NCI-H524 (cell line): ENCODE measurements at places on chromosomes 13 and 19.

GRCh38 chr13:44474122-44474910 lies 100.7 kb downstream of the SERP2 start:
- DNase-seq: peak; percentile 11

- no peak for DNase-seq
These were observed 683.1 kb downstream of the DIAPH3 start for GRCh38 chr13:59480396-59481259.

DNA sequence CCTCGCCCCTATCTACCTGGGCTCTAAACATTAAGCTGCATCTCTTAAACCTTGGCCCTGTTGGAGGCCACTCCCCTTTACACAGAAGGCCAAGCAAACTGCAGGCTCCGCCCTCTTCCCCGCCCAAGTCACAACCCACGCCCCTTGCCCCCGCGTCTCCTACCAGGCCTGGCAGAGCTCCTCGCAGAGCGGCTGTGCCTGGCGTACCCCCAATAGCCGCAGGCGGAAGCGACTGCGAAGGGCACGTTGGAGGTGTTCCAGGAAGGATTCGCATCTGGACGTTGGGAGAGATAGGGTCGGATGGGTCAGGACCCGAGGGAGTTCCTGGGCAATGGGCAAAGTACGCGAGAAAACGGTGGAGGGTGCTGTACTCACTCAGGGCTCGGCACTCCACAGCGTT lies 5.9 kb downstream of the RTBDN start:
- no peak for DNase-seq

DNA sequence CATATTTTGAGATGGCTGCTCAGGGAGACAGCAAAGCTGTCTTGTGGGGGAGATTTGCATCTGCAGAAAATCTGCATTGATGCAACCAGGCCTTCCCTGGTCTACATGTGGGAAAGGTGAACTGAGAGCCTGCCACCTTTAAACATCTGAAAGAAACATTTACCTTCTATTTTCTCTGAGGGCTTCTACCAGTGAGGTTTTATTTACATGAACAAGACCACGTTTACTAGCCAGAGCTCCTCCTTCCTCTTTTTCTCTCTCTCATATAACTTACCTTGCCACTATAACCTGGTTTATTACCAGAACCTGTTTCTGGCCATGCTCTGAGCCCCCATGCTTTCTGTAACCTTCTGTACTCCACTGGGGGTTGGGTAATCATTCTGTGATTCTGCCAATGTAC lies 14.4 kb upstream of the RUBCNL start:
- DNase-seq: no peak

DNA sequence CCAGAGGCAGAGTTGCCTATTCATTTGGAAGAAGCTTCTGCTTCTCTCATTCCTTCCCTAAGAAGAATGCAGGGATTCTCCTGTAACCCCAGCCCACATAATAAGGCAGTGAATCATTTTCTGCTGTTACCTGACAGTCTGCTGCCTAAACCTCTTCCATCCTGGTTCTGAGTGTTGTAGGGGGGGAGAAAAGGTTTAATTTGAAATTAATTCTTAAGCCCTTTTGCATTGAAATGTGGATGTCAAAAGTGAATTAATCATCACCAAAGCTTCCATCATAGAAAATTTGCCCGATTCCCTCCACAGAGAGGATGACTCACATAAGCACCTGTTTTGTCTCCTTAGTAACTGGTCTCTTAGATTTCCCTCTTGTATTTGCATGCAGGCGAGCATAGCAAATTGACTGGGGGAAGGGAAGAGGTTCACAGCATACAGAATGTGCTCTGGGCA lies 146.7 kb upstream of the FNDC3A start:
- no peak for DNase-seq

- DNase-seq: no peak
These were observed 33.3 kb downstream of the NAA16 start for GRCh38 chr13:41344358-41344757.

GRCh38 chr13:43472980-43473379 lies 313.8 kb downstream of the ENOX1 start:
- DNase-seq: no peak

DNA sequence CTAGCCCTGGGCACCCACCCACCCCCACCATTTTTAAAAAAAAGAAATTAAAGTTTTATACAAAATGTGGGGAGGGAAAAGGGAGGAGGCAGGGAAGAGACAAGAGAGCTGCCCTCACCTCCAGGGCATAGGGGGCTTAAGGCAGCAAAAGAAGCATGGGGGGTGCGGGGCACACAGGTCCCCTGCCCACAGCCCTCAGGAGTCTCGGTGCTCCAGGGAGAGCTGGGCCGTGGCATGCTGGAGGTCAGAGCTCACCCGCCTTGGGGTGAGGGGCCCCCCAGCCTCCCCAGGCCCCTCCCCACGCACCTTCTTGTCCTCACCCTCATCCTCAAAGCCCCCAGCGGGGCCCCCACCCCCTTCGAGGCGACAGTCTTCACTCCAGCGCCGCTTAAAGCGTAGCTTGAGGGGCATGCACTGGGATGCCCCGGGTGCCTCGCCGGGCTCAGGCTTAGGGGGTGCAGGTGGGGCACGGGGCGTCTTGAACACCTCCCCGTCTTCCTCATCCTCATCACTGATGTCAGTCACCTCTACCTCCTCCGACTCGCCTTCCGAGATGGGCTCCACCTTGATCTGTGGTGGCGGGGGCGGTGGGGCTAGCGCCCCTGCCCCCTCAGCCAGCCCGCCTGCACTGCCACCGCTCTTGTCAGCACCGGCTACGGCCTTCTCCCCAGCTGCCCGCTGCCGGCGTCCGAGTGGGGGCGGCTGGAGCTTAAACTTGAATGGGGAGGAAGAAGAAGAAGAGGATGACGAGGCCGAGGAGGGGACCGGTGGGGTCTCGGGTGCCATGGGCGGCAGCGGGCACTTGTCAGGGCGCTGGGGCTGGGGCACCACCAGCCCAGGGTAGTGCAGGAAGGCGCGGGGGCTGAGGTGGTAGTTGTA lies 6.1 kb upstream of the GSK3A start:
- no peak for DNase-seq

GRCh38 chr19:17326595-17326966 lies 8.1 kb downstream of the ANO8 start:
- no peak for DNase-seq

DNA sequence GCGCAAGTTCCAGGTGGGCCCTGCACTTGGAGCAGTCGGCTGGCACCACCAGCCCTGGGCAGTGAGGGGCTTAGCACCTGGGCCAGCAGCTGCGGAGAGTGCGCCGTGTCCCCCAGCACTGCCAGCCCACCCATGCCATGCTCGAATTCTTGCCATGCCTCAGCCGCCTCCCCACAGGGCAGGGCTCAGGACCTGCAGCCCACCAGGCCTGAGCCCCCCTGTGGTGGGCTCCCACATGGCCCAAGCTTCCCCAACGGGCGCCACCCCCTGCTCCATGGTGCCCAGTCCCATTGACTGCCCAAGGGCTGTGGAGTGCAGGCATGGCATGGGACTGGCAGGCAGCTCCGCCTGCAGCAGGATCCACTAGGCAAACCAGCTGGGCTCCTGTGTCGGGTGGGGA lies 9.4 kb upstream of the ZNF426 start:
- no peak for DNase-seq

GRCh38 chr19:16062789-16063188 lies 13.5 kb upstream of the TPM4 start:
- DNase-seq: no peak

- no peak for DNase-seq
These were observed 20.5 kb upstream of the ARL11 start for GRCh38 chr13:49607761-49608160.

DNA sequence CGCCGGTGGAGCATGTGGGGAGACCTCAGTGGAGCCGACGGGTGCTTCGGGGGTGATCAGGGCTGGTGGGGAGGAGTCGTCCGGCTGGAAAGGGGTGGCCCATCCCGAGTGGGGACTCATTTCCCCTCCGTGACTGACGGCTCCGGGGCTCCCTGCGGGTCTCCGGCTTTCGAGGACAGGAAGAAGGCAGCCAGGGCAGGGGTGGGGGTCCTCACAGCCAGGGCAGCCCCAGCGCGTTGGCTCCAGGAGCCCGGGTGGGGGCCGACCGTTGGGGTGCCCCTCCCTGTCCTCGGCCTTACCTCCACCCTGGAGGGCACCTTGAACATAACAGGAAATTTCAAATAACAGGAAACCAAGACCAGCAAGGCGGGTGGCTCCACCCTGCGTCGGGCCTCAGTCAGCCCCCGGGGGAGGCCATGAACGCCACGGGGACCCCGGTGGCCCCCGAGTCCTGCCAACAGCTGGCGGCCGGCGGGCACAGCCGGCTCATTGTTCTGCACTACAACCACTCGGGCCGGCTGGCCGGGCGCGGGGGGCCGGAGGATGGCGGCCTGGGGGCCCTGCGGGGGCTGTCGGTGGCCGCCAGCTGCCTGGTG lies at the start of gene S1PR4:
Gene S1PR4 (plus strand): TSS at position 393 of the 596 bp plus-strand sequence. CDS start 24 bp downstream, at position 417.
- DNase-seq: no peak

- no peak for DNase-seq
These were observed 44.4 kb downstream of the ELF1 start for GRCh38 chr13:40974460-40975407.

DNA sequence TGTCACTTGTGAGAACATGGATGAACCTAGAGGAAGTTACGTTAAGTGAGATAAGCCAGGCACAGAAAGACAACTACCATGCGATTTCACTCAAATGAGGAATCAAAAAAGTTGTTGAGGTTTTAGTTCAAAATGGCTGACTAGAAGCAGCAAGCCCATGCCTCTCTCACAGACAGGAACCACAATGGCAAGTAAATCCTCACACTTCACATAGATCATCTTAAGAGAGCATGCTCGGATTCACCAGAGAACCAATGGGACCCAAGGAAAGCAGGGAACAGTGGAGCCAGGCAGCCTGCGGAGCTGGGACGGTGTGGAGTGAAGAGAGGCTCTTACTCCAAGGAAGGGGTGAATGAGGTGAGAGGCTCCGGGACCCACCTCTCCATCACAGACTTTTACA lies 581.0 kb downstream of the UQCRFS1 start:
- DNase-seq: no peak

- DNase-seq: no peak
These were observed 10.3 kb downstream of the CELF5 start for GRCh38 chr19:3234800-3235199.

- peak; percentile 85 for DNase-seq
These were observed 13.1 kb upstream of the SLITRK6 start for GRCh38 chr13:85812282-85812681.

DNA sequence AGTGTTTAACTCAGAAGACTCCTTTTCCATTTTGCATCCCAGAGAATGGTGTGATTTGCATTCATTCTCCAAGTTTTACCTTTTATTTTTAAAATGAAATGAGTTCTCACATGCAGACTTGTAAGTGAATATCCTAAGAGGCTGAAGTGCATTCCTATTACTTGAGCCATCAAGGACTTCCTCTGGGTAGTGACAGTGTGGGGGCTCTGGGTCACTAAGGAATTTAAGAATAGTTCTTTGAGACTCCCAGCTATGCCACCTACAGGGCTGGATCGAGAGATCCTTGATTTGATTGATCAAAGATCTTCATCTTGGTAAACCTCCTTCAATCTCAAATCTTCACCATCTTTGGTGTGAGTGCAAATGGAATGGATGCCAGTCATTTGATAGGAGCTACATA lies 36.3 kb upstream of the SLC10A2 start:
- DNase-seq: no peak

GRCh38 chr19:38508507-38508906 lies 75.0 kb downstream of the RYR1 start:
- DNase-seq: no peak

DNA sequence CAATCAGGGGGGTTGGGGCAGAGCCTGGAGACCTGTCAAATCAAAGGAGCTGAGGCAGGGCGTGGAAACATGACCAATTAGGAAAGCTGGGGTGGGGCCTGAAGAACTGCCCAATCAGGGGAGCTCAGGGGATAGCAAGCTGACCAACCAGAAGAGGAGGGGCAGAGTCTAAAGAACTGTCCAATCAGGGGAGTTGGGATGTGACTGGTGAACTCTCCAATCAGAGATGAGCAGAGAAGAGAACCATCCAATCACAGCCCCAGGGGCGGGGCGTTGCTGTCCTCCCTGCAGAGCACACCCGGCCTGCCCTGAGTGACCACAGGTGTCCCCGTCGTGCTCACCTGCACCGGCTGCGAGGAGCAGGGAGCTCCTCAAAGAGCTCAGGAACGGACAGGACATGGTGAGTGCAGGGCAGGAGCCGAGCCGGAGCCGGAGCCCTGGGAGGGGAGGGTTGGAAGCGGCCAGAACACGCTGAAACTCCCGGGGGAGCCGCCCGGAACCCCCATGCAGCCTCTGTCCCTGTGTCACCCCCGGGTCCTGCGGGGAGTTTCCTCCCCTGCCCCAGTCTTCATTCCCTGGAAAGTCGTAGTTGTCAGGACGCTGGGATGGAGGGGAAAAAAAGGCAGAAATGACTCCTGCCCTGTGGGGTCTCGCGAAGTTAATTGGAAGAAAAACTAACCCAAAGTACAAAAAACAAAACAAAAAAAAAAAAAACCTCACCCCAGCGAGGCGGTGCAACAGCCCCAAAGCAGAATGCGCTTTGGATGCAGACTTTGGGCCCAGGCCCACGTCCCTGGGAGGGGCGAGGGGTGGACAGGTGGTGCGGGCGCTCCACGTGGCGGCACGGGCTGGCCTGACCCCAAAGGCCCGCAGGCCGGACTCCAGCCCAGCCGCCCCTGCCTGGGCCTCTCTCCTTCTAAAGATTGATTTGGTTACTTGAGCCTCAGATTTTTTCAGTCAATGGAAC lies at the start of gene ZNF556:
Gene ZNF556 (plus strand): TSS at position 311 of the 967 bp plus-strand sequence. CDS start 87 bp downstream, at position 398.
- peak; percentile 71 for DNase-seq

GRCh38 chr19:2193807-2194206 lies 30.1 kb downstream of the DOT1L start:
- no peak for DNase-seq
